ENCODE measurements at places on chromosomes 5 and 9. TPM values are rescaled to one million over a fixed set of nuclear protein-coding genes. Genes with fewer than 3 reads are reported as not detected.

Gene HSPA5
- total RNA-seq: 182 TPM

Gene SHC3
- total RNA-seq: 0.53 TPM

Gene CCNI2
- not detected for total RNA-seq

Gene EFNA5
- total RNA-seq: 12.0 TPM

Gene FAM200C
- 8.8 TPM for total RNA-seq

Gene SLCO6A1
- not detected for total RNA-seq

- no peaks in the 10 kb centered on the region for H3K4me1 ChIP-seq
- H3K36me3 ChIP-seq: peaks cover 56% of the 10 kb centered on the region
- DNase-seq: no peak
- H3K27ac ChIP-seq: no peak overlapping the region
Observed at GRCh38 chr5:37029436-37029835, 152.9 kb downstream of the NIPBL start.

GRCh38 chr5:149313151-149313841, 32.0 kb upstream of the GRPEL2 start:
- H3K4me1 ChIP-seq: peaks cover 7% of the 10 kb centered on the region
- no peaks in the 10 kb centered on the region for H3K27me3 ChIP-seq
- H3K36me3 ChIP-seq: no peaks in the 10 kb centered on the region
- H3K27ac ChIP-seq: no peak overlapping the region
- no peak overlapping the region for H3K4me3 ChIP-seq

- no peak overlapping the region for H3K27ac ChIP-seq
- DNase-seq: no peak
- no peak overlapping the region for H3K4me3 ChIP-seq
- no peaks in the 10 kb centered on the region for H3K36me3 ChIP-seq
Observed at GRCh38 chr5:124162767-124163532, 583.5 kb downstream of the ZNF608 start.

DNA sequence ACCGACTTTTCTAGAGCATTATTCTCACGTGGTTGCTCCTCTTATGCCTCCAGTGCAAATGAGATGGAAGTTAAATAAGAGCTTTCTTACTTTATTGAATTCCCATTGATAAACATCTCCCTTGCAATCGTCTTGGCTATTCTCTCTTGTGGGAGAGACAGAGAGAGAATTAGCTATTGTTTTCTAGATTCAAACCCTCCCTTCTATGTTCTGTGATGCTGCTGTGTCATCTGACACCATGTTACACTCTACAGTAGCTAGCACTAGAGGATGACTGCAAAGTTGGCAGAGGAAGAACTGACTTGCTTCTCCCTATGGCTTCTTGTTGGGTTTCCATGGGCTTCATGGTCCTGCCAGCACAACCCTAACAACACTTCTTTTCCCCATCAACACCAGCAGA, 134.6 kb upstream of the RANBP3L start:
- DNase-seq: no peak
- no peak overlapping the region for H3K4me3 ChIP-seq
- H3K27ac ChIP-seq: no peak overlapping the region
- no peaks in the 10 kb centered on the region for H3K4me1 ChIP-seq
- no peaks in the 10 kb centered on the region for H3K27me3 ChIP-seq

DNA sequence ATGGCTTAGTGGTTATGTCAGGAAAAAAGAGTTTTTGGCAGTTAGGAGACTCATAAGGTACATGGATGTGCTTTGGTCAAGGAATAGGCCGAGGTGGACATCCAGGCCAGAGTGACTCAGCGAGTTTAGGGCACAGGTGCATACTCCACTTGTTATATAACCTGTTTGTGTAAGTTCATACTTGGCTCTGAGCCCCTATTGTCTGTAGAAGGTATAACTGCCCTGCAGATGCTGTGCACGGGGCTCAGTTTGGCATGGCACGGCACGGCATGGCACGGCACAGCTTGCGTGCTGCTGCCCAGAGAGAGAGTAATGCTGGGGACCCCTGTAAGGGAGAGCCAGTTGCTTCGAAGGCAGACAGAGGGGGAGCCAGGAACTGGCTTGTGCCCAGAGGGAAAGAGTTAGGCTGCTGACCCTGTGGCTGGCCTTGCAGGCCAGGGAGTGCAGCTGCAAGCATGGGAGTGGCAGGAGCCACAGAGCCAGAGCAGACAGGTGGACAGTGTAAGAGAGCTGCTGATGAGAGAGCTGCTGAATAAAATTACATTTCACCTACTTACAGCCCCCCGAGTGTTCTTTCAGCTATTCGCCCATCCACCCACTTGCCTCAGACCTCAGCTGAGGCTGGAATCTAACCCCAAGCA, 32.2 kb downstream of the GCNT4 start:
- no peak overlapping the region for H3K4me3 ChIP-seq
- DNase-seq: no peak
- H3K27ac ChIP-seq: no peak overlapping the region
- no peaks in the 10 kb centered on the region for H3K36me3 ChIP-seq
- no peaks in the 10 kb centered on the region for H3K4me1 ChIP-seq

DNA sequence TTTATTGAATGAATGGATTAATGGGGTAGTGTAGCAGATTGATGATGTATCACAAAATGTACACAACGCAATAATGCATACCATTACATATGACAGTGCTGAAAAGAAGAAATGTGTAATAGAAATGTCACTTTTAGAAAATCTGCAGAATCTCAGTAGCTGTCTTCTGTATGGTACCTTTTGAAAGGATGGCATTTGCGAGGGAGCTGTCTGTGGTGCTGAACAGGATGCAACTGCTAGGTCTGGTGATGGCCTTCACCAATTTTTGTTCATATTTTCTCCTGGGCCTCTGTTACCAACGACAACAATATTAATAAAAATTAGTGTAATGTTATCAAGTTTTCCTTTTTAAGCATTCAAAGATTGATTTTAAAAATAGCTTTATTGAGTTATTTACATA, 36.2 kb upstream of the OTULIN start:
- H3K27ac ChIP-seq: no peak overlapping the region
- no peak overlapping the region for H3K4me3 ChIP-seq
- H3K4me1 ChIP-seq: no peaks in the 10 kb centered on the region
- no peaks in the 10 kb centered on the region for H3K27me3 ChIP-seq
- peak; percentile 71 for DNase-seq
- no peaks in the 10 kb centered on the region for H3K36me3 ChIP-seq

- H3K4me1 ChIP-seq: no peaks in the 10 kb centered on the region
- no peak for DNase-seq
- H3K36me3 ChIP-seq: no peaks in the 10 kb centered on the region
Observed at GRCh38 chr5:58410441-58410840, 49.4 kb downstream of the PLK2 start.

- no peaks in the 10 kb centered on the region for H3K27me3 ChIP-seq
- H3K36me3 ChIP-seq: no peaks in the 10 kb centered on the region
- H3K27ac ChIP-seq: no peak overlapping the region
- DNase-seq: no peak
Observed at GRCh38 chr9:117268847-117269446, 145.9 kb downstream of the ASTN2 start.

DNA sequence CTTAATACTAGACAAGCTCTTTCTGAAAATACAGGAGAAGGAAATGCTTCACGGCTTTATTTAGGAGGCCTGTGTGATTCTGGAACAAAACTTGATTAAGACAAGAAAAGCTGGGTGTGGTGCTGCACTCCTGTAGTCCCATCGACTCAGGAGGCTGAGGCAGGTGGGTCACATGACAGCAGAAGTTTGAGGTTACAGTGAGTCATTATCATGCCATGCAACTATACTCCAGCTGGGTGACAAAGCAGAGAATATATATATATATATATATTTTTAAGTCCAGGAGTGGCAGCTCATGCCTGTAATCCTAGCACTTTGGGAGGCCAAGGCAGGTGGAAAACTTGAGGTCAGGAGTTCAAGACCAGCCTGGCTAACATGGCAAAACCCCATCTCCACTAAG, 33.1 kb upstream of the SPIN1 start:
- H3K36me3 ChIP-seq: no peaks in the 10 kb centered on the region
- H3K27ac ChIP-seq: no peak overlapping the region
- H3K4me3 ChIP-seq: no peak overlapping the region
- H3K4me1 ChIP-seq: no peaks in the 10 kb centered on the region
- no peak for DNase-seq
- no peaks in the 10 kb centered on the region for H3K27me3 ChIP-seq
